Colonic mucosa (tissue), 4 donors: ENCODE measurements at places on chromosomes 11 and 22. TPM values are rescaled to one million over a fixed set of nuclear protein-coding genes. Genes with fewer than 3 reads are reported as not detected.
A peak's percentile ranks its signal among the peaks of the same experiment; 100 is the strongest.

DNA sequence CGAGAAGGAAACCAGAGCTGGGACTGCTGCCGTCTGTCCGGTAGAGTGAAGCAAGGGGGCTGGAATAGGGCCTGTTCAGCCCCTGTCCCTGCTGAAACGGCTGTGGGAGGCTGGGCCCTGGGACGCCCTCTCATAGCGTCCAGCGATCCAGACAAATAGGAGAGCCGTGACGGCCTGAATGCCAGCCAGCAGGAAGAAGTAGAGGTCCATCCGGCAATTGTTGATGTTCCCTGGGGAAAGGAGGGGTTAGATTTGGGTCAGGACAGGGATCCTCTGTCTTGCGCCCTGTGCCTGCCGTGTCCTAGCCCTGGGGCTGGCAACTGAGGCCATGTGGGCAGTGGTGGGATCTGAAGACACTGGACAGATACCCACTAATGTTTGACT is 12.9 kb downstream of the TMEM132A start:
- no peak for DNase-seq

DNA sequence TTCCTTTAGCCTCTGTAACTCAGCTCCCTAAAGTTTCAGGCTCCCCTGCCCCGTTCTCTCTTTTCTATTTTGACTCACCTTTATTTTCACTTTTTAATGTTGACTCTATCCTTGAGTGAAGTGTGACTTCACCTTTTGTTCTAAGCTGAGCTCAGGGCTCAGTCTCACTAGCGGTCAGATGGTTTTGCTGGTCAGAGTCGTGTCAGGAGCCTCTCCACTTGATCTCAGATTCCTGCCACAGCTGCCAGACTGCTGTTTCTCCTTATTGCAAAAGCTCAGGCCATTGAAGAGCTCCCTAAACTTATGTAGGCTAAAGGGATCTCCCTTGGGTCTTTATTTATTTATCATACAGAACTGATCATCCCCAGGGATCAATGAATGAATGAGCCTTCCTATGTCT is 13.7 kb upstream of the POU2AF2 start:
- no peak for DNase-seq

GRCh38 chr11:75527938-75528735 is 2.4 kb upstream of the GDPD5 start:
- no peak for DNase-seq

DNA sequence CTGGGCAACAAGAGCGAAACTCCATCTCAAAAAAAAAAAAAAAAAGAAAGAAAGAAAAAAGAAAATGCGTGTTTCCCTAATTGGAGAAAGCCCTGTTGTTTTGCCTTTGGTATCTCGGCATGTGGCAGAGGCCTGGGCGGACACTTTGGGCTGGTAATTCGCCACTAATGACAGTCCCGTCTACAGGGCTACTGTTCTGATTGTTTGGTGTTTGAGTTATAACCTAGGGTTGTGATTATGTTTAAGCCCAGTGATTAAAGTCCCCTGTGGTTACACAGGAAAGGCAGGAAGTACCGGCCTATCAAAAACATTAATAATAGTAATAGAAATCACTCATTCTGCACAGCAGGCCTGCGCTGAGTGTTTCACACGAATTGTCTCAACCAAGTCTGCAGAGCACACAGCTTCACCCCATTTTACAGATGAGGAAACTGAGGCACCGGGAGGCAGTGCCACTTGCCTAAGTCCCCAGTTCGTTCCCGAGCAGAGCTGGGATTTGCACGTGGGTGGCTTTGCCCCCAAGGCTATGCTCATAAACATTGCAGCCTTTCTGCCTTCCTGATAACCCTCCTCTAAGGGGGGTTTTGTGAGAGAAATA is 39.1 kb upstream of the GRAMD4 start:
- no peak for DNase-seq

GRCh38 chr11:88355887-88356286 is 18.4 kb upstream of the CTSC start:
- no peak for DNase-seq

GRCh38 chr11:101434026-101434643 is 149.7 kb downstream of the TRPC6 start:
- no peak for DNase-seq

GRCh38 chr11:70036971-70037882 is 40.9 kb upstream of the ANO1 start:
- peak; percentile 2 for DNase-seq

GRCh38 chr11:112724496-112724790 is 236.8 kb upstream of the NCAM1 start:
- DNase-seq, result no peak

- no peak for DNase-seq
Observed at GRCh38 chr11:112871909-112872500, 89.2 kb upstream of the NCAM1 start.

Gene YAP1
- total RNA-seq, result 71.7 TPM

Gene C1QTNF4
- 0.35 TPM for total RNA-seq

Gene SLC2A11
- 9.6 TPM for total RNA-seq

Gene CRYAB
- total RNA-seq, result 166 TPM

Gene BBOX1
- not detected for total RNA-seq

Gene PHF21A
- total RNA-seq, result 17.0 TPM

Gene PAMR1
- total RNA-seq, result 1.5 TPM

Gene SYT8
- total RNA-seq, result 3.5 TPM

Gene USP2
- 7.9 TPM for total RNA-seq
